ENCODE measurements at places on chromosomes 2 and 18.

DNA sequence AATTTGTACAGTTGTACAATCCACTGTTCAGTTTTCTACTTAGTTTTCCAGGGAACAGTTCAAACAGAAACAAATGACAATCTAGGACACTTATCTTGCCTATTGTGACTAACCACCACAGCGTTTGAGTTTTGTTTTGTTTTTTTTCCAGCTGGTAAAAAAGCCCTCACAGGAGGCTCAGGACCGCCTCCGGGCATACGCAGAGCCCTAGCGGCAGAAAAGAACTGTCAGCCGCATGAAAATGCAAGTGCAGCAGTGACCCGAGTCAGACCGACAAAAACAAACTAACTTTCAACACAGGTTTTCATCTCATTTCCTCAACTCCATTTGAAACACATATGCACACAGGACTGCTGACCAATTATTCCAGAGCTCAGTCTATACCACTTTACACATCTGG is 68.6 kb downstream of the STEAP3 start:
- DNase-seq = peak; percentile 48

- DNase-seq = no peak
These were observed 164.1 kb downstream of the SMAD7 start for GRCh38 chr18:48786455-48787202.

GRCh38 chr2:6977113-6977741 is 60.0 kb downstream of the RNF144A start:
- DNase-seq = peak; percentile 11

DNA sequence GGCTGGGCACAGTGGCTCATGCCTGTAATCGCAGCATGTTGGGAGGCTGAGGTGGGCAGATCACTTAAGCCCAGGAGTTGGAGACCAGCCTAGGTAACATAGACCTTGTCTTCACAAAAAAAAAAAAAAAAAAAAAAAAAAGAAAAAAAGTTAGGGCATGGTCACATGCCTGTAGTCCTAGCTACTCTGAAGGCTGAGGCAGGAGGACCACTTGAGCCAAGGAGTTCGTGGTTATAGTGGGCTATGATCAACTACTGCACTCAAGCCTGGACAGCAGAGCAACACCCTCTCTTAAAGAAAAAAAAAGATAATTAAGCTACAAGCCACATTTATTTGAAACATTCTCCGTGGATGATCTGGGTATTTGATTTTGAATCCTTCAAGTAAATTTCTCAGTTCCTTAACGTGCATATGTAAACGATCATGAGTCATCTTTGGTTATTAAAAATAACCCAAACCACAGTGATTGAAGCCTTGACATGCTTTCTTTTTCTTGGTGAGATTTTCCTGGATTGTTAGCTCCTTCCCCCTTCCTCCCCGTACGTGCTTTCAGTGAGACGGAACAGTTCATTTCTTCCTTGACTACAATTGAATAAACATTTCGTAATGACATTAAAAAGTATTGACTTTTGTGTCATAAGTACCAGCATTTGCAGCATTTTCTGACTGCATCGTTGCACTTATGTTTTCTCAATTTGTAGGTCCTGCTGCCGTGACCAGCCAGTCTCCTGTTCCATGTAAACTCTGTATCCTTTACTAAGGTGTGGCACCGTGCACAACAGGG is 20.3 kb downstream of the RMC1 start:
- DNase-seq = peak; percentile 61

GRCh38 chr2:24434541-24434940 is 56.5 kb upstream of the NCOA1 start:
- DNase-seq = no peak

DNA sequence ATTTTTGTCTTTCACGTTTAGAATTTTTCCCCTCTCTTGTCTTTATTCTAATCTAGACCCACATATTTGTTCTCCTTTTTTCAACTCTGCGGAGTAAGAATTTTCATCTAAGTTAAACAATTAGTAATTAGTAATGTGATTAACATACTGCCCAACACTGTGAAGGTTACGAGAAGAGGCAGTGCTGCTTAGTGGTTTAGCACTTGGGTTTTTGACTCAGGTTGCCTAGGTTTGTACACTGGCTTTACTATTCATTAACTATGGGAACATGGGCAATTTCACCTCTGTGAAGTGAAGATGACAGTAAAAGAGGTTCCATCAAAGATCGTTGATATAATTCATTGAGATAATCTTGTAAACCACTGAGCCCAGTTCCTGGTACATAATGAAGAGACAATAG is 82.2 kb upstream of the PNPT1 start:
- no peak for DNase-seq

- peak; percentile 51 for DNase-seq
These were observed 28.6 kb downstream of the IGFBP2 start for GRCh38 chr2:216661639-216662375.

DNA sequence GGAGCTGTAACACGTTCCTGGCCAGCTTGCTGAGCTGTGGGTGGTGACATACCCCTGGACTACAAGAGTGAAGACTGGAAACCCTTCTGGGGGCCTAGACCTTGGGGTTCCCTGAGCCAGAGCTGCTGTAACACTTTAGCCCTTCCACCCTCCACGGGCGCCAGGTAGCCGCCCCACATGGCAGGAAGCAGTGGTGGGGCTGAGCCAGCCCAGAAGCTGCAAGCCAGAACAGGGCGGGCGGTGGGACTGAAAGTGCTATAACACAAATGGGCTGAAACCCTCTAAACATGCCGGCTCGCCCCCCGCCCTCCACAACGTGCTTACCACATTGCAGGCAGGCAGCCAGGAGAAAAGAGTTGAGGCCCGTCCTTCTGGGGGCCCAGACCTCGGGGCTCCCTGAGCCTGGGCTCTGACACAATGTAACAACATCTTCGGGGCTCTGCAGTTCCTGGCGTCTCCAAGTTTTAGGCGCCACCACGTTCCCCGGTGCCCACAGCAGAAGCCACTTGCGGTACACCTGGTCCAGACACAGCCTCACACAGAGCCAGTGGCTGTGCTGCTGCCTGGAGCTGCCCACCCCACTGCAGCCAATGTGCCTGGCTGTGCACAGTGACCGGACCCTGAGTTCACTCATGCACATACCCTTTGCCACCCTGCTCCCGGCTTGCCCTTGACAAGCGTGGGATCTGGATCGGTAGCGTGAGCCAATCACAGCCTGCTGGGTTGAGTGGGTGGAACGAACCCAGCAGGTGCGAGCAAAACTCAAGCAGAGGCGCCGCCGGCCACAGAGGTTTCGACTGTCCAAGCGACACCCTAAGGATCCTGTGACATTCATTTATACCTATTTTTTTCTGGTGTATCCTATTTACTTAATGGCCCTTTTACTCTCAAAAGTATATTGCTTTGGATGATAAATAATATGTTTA is 127.4 kb upstream of the FHL2 start:
- DNase-seq = no peak

- DNase-seq = no peak
These were observed 325.2 kb downstream of the OSR1 start for GRCh38 chr2:19033240-19033639.

DNA sequence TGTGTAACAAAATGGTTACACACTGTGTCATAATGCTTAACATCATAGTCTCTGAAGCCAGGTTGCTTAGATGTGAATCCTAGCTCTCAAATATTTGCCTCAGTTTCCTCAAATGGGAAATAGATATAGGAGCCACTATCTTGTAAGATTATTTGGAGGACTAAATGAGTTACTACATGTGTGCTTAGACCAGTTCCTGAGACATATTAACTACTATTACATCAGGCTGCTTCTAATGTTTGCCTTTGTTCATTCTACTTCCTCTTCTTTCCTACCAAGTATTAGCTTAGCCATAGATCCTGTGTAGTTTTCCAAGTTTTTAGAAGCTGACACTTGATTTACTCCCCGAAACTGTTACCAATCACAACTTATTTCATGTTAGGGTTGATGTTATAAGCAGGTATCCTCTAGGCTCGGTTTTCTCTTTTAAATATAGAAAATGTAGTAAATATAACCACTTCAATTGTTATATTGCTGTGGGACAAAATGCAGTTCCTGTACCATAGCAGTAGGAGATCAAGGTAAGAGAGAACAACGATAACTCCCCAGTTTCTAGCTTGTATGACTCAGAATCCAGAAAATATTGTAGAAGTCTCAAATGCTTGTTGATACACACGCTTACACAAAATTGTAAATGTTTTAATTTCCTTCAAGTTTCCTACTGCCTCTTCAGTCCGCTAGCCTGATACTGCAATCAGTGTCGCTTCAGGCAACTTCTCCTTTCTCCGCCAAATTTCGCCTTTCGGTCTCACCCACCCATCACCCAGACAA is 751 bp upstream of the DNAJC10 start:
- DNase-seq = no peak

GRCh38 chr2:16155766-16156165 is 215.4 kb downstream of the MYCN start:
- no peak for DNase-seq

GRCh38 chr2:191688934-191689695 is 11.2 kb downstream of the NABP1 start:
- peak; percentile 76 for DNase-seq

DNA sequence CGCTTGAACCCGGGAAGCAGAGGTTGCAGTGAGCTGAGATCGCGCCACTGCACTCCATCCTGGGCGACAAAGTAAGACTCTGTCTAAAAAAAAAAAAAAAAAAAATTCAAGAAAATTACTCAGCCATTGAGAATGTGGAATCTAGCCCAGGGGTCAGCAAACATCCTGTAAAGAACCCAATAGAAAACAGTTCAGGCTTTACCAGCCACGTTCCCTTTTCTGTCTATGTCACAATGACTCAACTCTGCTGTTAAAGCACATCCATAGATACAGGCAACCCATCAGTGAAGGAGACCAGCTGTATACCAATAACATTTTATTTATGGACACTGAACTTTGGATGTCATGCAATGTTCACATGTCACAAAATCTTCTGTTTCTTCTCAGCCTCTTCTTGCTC is 435.6 kb upstream of the GYPC start:
- DNase-seq = no peak

GRCh38 chr18:36849288-36850006 is 20.5 kb downstream of the KIAA1328 start:
- peak; percentile 11 for DNase-seq

DNA sequence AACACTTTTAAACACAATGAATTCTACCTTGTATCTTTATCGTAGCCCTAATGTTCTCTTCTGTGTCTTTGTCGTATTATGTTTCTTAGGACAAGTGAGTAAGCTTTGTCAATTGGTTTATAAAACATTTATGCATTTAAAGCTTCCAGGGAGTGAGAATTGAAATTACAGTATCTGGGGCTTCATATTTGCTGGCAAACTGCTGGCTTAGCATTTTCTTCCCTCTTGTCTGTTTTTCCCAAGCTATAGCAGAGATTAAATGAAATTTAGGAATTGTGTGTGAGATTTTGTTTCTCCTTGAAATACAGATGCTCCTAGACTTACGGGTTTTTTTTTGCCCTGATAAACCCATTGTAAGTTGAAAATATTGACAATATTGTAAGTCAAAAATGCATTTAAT is 73.3 kb downstream of the FMNL2 start:
- DNase-seq = no peak

DNA sequence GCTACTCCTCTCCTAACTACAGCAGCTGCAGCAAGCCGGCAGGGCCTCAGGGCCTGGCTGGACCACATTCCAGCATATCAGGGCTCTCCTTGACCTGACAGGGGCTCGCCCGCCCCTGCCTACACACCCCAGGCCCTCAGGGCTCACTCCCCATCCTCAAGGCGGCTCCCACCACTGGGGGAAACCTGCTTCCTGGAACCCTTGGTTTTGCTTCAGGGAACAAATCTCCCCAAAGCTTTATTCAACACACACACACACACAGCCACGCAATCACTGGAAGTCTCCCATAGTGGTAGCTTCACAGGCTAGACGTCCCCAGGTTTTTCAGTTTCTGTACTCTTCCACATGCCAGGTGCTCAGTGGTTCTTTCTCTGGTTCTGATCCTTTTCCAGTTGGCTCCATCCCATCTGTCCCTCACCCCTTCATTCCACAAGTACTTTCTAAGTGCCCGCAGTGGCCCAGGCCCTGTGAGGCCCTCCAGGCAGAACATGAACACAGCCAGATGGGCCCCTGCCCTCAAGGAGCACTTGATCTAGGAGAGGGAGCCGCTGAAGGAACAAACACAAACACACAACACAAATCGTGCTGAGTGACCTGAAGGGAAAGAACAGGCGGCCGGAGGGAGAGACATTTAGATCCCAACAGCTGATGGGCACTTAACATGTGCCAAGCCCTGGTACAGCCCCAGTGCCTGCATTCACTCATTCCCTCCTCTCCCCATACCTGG is 51.1 kb downstream of the TNS1 start:
- no peak for DNase-seq

- DNase-seq = no peak
These were observed 837.7 kb upstream of the SLC39A10 start for GRCh38 chr2:194819367-194819766.
